ENCODE measurements at places on chromosomes 12 and 14.
A peak's percentile ranks its signal among the peaks of the same experiment; 100 is the strongest.

DNA sequence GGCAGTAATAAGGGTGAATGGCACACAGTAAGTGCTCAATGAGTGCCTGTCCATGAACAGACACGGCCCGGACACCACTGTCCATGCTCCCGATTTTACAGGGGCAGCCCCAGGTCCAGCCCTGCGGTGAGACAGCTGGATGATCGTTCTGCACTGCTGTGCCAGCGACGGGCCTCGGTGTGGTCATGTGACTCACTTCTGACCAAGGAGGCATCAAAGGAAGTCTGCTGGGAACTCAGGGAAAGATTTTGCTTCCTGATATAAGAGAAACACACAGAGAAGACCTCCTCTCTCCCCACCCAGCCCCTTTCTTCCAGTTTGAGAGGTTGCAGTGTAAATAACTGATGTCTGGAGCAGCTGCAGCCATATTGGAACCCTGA, 126.6 kb downstream of the SCARB1 start:
- DNase-seq: no peak

GRCh38 chr12:490260-490659, 30.5 kb downstream of the B4GALNT3 start:
- DNase-seq: no peak

- DNase-seq: no peak
These were observed 7.2 kb downstream of the DNAI7 start for GRCh38 chr12:25187781-25188180.

GRCh38 chr12:126949558-126949957, 1317.4 kb upstream of the TMEM132C start:
- DNase-seq: no peak

DNA sequence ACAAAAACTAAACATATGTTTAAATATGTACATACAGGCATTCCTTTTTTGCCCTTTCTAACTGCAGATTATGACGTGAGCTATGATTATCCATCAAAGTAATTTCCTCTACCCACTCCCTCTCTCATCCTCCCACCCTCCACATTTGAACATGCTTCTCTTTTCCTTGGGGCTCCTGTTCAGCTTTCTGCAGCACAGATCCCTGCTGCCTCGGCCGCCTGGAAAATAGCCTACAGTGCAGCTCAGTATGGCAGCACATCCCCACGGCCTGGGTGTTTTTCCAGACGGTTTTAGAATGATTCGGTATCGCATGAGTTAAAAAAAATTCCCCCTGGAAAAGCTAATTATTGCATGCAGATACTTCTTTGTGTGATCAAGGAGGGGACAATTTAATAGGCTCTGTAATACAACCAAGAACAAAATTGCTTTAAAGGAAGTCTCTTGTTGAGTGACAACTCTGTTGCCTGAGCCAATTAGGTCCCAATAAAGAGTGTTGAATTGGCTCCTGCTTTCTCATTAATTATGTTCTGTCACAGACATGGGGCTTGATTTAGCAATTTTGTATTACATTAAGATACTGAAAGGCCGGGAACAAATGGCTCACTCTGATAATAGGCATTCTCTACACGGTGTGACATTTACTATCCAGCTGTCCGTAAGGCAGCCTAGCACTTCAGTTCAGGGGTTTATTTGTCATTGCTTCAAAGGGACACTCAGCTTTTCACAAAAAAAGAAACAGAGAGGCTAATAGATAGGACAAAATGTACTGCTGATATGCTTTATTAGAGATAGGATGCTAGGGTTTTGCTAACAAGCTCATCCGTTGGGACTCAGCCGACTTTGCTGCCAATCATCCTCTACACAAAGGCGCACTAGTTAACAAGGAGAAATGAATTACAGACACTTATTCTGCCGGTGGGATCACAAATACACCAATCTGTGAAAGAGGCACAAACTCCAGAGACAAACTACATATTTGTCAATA, 285.8 kb upstream of the G2E3 start:
- DNase-seq: no peak

DNA sequence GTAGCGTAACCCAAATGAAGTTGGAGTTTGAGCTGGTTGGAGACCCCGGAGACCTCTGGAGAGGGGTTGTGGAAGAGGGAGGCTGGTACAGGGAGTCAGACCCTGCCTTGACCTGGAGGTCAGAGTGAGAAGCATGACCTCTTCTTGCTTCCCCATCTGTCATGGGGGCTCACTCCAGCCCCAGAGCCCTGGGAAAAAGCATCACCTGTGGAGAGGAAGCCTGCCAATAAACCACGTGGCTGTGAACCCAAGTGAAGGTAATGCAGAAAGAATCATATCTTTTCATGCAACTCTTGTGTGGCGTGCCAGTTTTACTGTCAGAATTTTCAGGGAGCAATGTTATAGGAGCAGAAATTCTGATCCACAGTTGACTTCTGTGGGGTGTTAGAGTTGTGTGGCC, 178.5 kb upstream of the PRICKLE1 start:
- DNase-seq: no peak

GRCh38 chr14:100605230-100605629, 18.0 kb upstream of the BEGAIN start:
- DNase-seq: no peak

- no peak for DNase-seq
These were observed 638.6 kb downstream of the BCL11B start for GRCh38 chr14:98633380-98633779.

GRCh38 chr14:37275963-37276362, 78.2 kb downstream of the MIPOL1 start:
- no peak for DNase-seq

- no peak for DNase-seq
These were observed 126.9 kb downstream of the GPHN start for GRCh38 chr14:66634876-66635275.

- no peak for DNase-seq
These were observed 42.9 kb upstream of the FZD10 start for GRCh38 chr12:130119241-130119861.

- no peak for DNase-seq
These were observed 264.3 kb downstream of the AKAP6 start for GRCh38 chr14:32593290-32593942.

- DNase-seq: no peak
These were observed 236.1 kb downstream of the CEP128 start for GRCh38 chr14:80705241-80705980.

DNA sequence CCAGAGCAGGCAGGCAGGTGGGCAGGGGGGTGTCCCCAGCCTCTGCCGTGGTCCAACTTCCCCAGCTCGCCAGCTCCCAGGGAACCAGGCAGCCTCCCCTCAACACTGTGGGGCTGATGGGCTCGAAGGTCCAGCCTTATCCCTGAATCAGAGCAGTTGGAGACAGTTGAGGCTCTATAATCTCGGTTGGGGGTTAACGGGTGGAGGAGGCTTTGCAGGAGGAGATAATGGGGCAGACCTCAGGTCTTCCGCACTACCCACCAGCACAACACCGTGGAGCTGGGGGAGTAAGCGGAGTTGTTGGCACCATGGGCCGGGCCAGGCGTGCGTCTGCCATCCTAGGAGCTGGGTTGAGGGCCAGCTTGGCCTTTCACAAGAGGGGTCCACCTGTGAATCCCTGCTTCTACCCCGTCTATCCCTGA, 13.9 kb upstream of the HDAC7 start:
- no peak for DNase-seq

DNA sequence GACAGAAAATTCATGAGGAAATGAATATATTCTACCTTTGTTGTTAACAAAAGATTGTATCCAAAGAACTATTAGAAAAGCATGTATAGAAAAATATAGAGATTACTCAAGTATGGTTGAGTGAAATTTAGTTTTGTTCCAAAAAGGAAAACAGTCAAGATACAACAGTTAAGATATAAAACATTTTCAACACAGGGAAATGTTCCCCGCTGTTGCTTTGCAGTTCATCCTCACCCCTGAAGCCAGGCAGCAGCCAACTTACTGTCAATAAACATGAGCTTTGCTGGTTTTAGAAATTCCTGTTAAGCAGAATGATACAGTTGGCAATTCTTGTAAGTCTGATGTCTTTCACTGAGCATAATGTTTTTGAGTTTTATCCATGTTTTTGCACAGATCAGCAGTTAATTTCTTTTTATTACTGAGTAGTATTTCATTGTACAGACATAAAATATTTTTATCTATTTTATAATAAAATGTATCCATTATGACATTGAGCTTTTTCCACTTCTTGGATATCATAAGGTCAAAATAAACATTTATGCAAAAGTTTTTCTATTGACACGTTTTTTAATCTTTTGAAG, 1.2 kb upstream of the CLEC2B start:
- peak; percentile 24 for DNase-seq

DNA sequence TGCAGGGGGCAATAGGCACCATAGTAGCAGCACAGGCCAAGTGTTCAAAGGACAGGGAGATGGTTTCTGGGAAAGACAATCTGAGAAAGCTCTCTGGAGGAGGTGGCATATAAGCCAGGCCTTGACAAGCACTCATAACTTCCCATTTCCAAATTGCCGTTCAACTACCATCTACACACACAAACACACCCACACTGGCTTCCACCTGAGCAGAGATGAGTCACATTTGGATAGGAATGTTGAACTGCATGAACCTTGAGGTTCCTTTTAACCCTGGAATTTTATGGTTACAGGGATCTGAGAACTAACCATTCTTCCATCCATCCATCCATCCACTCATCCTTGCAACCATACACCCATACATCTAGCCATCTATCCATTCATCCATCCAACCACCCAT, 86.6 kb downstream of the KSR2 start:
- no peak for DNase-seq

GRCh38 chr12:47033789-47034555, 45.4 kb upstream of the PCED1B start:
- no peak for DNase-seq

- no peak for DNase-seq
These were observed 31.8 kb downstream of the SLC16A7 start for GRCh38 chr12:59627582-59627981.

DNA sequence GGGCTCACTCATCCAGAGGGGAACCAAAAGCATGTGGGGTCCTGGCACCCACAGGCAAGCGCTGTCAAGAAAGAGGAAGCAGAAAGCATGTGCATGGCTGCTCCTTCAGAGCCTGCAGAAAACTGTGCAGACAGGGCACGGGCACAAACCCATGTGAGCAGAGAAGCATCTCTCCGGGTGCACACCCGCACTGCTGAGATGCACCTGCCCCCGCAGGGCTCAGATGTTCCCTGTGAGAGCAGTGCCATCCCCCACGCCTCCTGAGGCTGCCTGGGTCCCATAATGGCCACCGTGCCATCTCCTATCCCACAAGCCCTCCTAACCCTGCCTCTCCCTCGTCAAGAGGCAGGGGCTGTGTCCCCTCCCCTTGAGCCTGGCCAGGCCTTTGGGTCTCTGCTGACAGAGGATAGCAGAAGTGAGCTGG, 32.3 kb upstream of the INF2 start:
- no peak for DNase-seq

DNA sequence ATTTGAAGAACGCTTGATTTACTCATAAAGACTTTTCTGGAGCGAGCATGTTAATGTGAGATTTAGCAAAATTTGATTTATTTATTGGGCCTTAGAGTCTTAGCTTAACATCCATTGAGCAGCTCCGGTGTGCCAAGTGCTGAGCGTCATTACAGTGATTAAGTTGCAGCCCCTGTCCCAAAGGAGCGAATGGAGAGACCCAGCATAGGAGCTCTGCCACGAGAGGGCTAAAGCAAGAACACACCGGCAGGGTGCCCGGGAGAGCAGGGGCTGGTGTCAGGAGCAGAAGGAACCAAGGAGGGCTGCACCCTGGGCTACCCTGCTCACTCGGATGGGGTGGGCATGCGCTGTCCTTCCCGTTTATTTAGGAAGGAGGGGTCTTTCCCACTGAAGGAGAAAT, 50.6 kb downstream of the PPP2R5C start:
- DNase-seq: no peak

- no peak for DNase-seq
These were observed 56.0 kb downstream of the FOS start for GRCh38 chr14:75334549-75335051.

Measured in AML-193 (cell line).